Hematopoietic multipotent progenitor cell treated with erythropoietin and hydrocortisone succinate and interleukin-3 and kit ligand, for 4 days (in vitro differentiated cells): ENCODE measurements at places on chromosomes 2 and 18.

GRCh38 chr2:64873472-64873924 is 115.7 kb upstream of the SLC1A4 start:
- peak; percentile 80 for DNase-seq

GRCh38 chr18:48679236-48679635 is 140.4 kb downstream of the CTIF start:
- DNase-seq, result peak; percentile 55

DNA sequence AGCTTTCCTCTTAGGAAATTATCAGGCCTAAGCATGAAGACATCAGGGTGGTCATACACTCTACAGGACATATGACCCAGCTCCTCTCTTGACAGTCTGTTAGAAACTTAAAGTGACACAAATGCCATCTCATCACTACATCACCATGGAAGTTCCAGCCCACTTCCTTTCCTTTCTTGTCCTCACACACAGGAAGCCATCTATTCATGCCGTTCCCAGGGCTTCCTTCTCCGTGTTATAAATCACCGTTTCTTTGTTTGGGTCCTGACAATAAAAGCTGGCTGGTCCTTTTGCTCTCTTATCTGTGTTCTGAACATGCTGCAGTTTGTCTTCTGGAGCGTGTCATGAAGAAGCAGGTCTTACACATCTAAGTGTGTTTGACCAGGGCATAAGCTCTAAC is 692.1 kb upstream of the CELF4 start:
- peak; percentile 14 for DNase-seq

DNA sequence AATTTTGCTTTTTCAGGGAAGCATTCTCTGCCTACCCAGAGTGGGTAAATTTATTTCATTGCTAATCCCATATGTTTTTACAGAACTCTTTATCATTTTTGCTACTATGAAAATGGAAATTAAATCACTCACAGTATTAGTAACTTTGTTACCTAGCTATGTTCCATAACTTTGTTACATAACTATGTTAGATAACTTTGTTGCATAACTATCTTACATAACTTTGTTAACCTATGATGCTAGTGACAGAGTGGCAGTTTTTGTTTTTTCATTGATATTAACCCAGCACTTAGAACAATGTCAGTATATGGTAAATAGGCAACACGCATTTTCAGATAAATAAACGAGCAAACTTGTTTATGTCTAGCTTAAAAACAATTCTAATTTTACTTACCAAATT is 286.6 kb downstream of the LRP1B start:
- no peak for DNase-seq

- DNase-seq, result peak; percentile 88
These were observed 26.6 kb upstream of the ITGA4 start for GRCh38 chr2:181430406-181431118.

DNA sequence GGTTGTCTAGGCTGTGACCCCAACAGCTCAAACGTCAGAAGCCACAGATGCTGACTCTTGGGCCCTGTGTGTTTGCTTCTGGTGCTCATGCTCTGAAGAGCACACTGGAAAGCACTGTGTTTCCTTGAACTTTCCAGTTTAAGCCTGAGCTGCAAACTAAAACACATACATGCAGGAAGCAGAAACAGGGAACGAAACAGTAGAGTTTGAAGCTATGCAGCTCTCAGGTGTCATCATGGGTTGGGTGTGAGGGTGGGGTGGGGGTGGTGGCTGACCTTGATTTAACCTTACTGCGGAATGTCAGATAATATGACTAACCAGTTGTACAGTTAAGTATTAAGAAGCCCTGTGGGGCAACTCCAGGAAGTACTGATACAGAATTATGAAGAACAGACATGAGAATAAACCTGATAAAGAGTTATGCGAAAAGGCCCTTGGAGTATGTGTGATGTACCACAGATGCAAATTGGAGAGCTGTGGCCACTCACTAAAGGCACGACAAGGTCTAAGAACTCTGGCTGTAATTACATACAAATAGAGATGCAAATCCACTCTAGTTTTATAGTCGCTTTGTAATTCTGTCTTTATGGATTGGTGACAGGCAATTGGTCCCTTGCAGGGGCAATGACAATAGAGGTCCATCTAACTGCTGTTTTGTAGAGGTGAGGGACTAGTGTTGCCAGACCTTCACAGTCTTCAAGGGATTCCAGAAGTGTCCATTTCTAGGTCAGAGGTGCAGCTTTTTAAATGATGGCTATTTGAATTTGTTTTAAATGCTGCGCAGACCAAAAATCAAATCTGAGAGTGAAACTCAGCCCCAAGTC is 273.1 kb downstream of the NAPG start:
- no peak for DNase-seq

- no peak for DNase-seq
These were observed 43.0 kb upstream of the EHBP1 start for GRCh38 chr2:62662554-62662953.
